M059J (cell line): ENCODE measurements at places on chromosomes 4 and X.

DNA sequence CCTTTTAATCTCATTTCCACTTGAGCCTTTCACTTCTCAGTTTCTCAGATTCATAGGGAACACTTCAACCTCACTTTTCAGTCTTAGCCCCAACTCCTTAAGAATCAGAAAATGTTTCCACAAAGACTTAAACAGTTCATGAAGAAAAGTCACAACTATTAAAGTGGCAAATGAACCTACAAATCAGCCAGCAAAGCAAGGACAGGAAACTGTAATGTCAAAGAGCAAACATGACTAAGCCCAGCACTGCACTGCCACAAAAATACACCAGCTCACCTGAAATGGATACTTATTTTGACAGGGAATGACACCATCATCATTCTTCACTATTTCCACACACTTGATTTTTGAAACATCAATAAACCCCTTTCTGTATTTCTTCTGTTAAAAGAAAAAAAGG is 41.8 kb upstream of the TXK start:
- DNase-seq: peak; percentile 65

- no peak for DNase-seq
Observed at GRCh38 chrX:96861661-96862060, 22.0 kb upstream of the RPA4 start.

GRCh38 chrX:119541188-119541587 is 24.0 kb downstream of the STEEP1 start:
- DNase-seq: peak; percentile 90

DNA sequence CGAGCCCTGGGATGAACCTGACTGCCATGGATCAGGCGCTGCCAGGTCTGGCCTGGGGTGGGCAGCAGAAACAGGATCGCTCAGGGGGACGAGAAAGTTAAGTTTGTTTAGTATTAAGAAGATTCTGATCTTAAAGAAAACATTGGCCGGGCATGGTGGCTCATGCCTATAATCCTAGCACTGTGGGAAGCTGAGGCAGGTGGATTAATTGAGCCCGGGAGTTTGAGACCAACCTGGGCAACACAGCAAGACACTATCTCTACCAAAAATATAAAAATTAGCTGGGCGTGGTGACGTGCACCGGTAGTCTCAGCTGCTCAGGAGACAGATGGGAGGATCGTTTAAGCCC is 696 bp upstream of the FLNA start:
- no peak for DNase-seq

- no peak for DNase-seq
Observed at GRCh38 chr4:158422546-158422945, 99.1 kb upstream of the RXFP1 start.

DNA sequence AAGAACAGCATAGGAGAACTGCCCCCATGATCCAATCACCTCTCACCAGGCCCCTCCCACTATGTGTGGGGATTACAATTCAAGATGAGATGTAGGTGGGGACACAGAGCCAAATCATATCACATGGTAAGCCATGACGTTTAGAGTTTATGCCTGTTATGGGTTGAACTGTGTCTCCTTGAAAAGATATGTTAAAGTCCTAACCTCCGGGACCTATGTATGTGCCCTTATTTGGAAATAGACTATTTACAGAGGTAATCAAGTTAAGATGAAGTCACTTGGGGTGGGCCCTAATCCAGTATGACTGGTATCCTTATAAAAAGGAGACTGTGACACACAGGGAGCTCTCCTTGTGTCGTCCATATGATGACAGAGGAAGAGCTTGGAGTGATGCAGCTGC is 25.2 kb upstream of the SLC2A9 start:
- no peak for DNase-seq

DNA sequence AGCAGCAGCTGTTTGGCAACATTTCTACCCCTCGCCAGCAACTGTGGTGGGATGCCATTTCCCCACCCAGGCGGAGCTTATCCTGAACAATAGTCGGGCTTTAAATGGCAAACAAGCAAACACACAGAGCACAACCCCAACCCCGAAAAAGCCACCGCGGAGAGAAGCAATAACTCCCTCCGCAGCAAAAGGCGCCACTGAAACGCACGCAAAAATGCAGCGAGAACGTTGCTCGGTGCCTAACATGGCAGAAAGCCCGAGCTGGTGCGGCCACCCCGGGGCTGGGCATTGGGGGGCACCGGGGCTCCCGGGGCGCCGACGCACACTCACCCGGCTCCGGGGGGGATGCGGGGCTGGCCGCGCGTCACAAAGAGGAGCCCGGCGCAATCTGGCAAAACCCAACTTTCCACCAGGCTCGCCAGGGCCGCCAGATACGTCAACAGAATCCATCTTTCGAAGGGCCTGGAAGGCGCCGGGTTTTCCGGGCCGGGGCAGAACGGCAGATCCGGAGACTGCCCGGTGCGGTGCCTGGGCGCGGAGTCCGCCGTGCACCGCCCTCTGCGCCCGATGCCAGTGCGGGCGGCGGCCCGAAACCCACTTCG is 818 bp downstream of the RAI2 start:
- no peak for DNase-seq

DNA sequence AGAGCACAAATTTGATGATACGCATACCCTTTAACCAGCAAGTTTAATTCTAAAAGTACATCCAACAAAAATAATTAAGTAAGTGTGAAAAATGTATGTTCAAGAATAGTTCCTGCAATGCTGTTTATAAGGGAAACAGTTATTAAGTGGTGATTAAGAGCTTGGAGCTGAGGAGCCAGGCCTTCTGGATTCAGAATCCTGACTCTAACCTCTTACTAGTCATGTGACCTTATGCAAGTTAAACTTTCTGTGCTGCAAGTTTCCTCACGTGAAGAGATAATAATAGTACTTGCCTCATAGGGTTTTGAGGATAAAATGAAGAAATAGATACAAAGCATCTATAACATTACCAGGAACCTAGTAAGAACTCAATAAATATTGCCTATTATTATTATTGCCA is 77.7 kb downstream of the FAM13A start:
- DNase-seq: no peak
